ENCODE measurements at places on chromosomes 5 and 9. TPM values are rescaled to one million over a fixed set of nuclear protein-coding genes. Genes with fewer than 3 reads are reported as not detected.

DNA sequence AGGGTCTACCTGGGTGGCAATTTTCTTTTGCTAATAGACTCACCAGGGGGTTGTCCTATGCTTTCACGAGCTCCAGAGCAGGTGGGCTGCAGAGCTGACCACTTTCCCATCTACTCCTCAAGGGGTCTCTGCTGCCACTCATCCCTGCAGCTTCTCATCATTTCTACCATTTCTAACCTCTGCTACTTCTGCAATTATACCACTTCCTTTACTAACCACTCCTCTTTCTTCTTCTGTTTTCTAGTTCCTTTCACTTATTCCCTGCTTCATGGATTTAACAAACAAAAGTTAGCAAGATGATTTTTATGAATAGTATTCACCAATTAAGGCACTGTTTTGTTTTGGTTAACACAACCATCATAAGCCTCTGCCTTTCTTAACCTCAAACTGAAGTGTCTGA, 34.5 kb upstream of the NIPBL start:
- H3K27me3 ChIP-seq, result no peaks in the 10 kb centered on the region
- no peaks in the 10 kb centered on the region for H3K36me3 ChIP-seq
- no peaks in the 10 kb centered on the region for H3K4me1 ChIP-seq
- no peak overlapping the region for H3K4me3 ChIP-seq
- H3K27ac ChIP-seq, result no peak overlapping the region

- H3K27me3 ChIP-seq, result no peaks in the 10 kb centered on the region
- H3K4me3 ChIP-seq, result no peak overlapping the region
- peak overlapping the region; percentile 77 for H3K27ac ChIP-seq
- DNase-seq, result no peak
- no peaks in the 10 kb centered on the region for H3K36me3 ChIP-seq
- H3K4me1 ChIP-seq, result peaks cover 65% of the 10 kb centered on the region
These were observed 19.4 kb upstream of the NOTCH1 start for GRCh38 chr9:136565086-136565714.

GRCh38 chr9:135363596-135363995, 116.0 kb upstream of the PPP1R26 start:
- no peaks in the 10 kb centered on the region for H3K36me3 ChIP-seq
- H3K27me3 ChIP-seq, result no peaks in the 10 kb centered on the region
- H3K27ac ChIP-seq, result no peak overlapping the region
- H3K4me3 ChIP-seq, result no peak overlapping the region
- no peaks in the 10 kb centered on the region for H3K4me1 ChIP-seq

Gene IGFBPL1
- 1.7 TPM for total RNA-seq

DNA sequence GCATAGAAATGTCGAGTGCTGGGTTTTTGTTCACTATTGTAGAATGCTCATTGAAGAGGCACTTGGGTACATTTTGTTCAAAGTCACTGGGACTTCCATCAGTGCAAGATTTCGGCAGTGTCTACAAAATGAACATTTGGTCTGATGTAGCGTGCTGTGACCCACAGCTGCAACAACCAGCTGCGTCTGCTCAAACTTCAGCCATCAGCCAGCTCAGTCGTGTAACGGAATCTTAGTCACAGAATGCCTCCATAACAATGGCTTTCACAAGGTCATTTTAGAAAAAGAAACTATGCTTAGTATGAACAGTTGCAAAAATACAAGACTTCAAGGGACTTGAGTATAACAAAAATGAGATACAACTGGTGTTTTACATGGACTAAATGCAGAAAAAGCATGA, 828.1 kb upstream of the GRAMD2B start:
- peak; percentile 33 for DNase-seq
- no peaks in the 10 kb centered on the region for H3K36me3 ChIP-seq
- no peak overlapping the region for H3K27ac ChIP-seq
- no peaks in the 10 kb centered on the region for H3K4me1 ChIP-seq
- no peaks in the 10 kb centered on the region for H3K27me3 ChIP-seq

DNA sequence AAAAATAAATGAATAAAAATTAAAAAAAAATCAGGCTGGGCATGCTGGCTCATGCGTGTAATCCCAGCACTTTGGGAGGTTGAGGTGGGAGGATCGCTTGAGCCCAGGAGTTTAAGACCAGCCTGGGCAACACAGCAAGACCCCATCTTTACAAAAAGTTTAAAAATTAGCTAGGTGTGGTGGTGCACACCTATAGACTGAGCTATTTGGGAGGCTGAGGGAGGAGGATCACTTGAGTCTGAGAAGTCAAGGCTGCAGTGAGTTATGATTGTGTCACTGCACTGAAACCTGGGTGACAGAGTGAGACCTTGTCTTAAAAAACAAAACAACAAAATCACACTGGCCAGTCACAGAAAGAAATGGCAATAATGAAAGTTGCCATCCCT, 3.4 kb upstream of the CNTRL start:
- H3K36me3 ChIP-seq, result no peaks in the 10 kb centered on the region
- no peak for DNase-seq
- peak overlapping the region; percentile 93 for H3K27ac ChIP-seq
- peak overlapping the region; percentile 36 for H3K4me3 ChIP-seq
- no peaks in the 10 kb centered on the region for H3K27me3 ChIP-seq

GRCh38 chr5:151002681-151003502, 17.5 kb upstream of the GPX3 start:
- no peak overlapping the region for H3K4me3 ChIP-seq
- peaks cover 28% of the 10 kb centered on the region for H3K4me1 ChIP-seq
- no peaks in the 10 kb centered on the region for H3K36me3 ChIP-seq
- no peak for DNase-seq
- H3K27ac ChIP-seq, result peak overlapping the region; percentile 47

Gene PCDHB5
- total RNA-seq, result 2.8 TPM

Gene NR5A1
- total RNA-seq, result not detected

Gene IL4
- total RNA-seq, result not detected

GRCh38 chr5:8958602-8959001, 587.3 kb downstream of the SEMA5A start:
- H3K27ac ChIP-seq, result no peak overlapping the region
- H3K4me1 ChIP-seq, result no peaks in the 10 kb centered on the region
- H3K27me3 ChIP-seq, result no peaks in the 10 kb centered on the region
- no peaks in the 10 kb centered on the region for H3K36me3 ChIP-seq

- H3K27ac ChIP-seq, result no peak overlapping the region
- H3K27me3 ChIP-seq, result no peaks in the 10 kb centered on the region
- H3K4me1 ChIP-seq, result peaks cover 28% of the 10 kb centered on the region
- H3K4me3 ChIP-seq, result no peak overlapping the region
These were observed 71.8 kb downstream of the ANGPTL2 start for GRCh38 chr9:127050591-127051001.

GRCh38 chr9:127089631-127090081, 32.8 kb downstream of the ANGPTL2 start:
- H3K36me3 ChIP-seq, result peaks cover 70% of the 10 kb centered on the region
- no peaks in the 10 kb centered on the region for H3K4me1 ChIP-seq
- H3K4me3 ChIP-seq, result no peak overlapping the region
- DNase-seq, result no peak
- H3K27ac ChIP-seq, result no peak overlapping the region
